ENCODE measurements at places on chromosomes 6 and 20.

GRCh38 chr6:53630533-53631226 is 34.9 kb downstream of the KLHL31 start:
- no peak for DNase-seq

GRCh38 chr6:129501740-129502660 is 208.0 kb downstream of the ARHGAP18 start:
- DNase-seq: no peak

GRCh38 chr6:48389146-48390043 is 278.4 kb upstream of the PTCHD4 start:
- no peak for DNase-seq

- peak; percentile 44 for DNase-seq
Measured at GRCh38 chr6:148144917-148145521, 197.6 kb upstream of the SASH1 start.

- no peak for DNase-seq
Measured at GRCh38 chr20:23179766-23180403, 93.8 kb upstream of the CD93 start.

- DNase-seq: no peak
Measured at GRCh38 chr6:17630511-17631073, 30.5 kb downstream of the FAM8A1 start.

GRCh38 chr20:7820897-7821296 is 119.4 kb downstream of the HAO1 start:
- no peak for DNase-seq

GRCh38 chr20:62787321-62787720 is 9.0 kb upstream of the MRGBP start:
- DNase-seq: no peak

All from CD4-positive, alpha-beta T cell treated with Interleukin-15 for 4 hours (primary cell).